Gastrocnemius medialis (tissue), 4 donors: ENCODE measurements at places on chromosomes 5 and 9.

DNA sequence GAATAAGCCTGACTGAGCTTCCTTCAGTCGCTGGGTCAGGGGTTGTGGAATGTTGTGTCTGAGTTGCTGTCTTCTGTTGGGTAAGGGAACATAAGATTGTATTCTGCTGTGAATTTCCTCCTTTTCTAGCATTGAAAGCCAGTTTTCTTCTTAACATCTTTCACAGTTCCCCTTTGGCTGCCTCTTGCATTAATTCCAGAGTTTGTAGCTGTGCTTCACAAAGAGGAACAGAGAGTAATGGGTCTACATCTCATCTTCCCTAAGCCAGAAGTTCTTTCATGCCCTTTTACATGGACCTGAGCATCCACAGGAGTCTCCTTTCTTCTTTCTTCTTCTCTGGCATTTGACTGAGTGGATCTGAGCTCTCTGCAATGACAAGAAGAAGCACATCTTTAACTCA lies 686.8 kb downstream of the KCTD16 start:
- H3K36me3 ChIP-seq, result no peaks in the 10 kb centered on the region
- no peak overlapping the region for H3K4me3 ChIP-seq
- no peaks in the 10 kb centered on the region for H3K4me1 ChIP-seq
- no peak overlapping the region for H3K27ac ChIP-seq

DNA sequence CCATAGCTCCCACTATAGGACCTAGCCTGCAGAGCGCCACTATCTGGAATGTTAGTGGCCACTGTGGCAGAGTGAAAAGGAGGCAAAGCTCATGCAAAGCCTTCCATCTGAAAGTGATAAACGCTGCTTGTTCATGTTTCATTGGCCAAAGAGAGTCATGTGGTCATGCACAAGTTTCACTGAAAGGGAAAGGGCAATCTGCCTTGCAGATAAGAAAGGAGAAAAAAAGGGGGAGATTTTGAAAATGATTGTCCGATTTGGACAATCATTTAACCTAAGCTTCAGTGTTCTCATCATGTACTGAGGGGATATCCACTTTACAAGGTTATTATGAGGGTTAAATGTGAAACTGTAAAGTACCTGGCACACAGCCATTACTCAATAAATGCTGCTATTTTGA lies 9.0 kb upstream of the MOB3B start:
- no peaks in the 10 kb centered on the region for H3K36me3 ChIP-seq
- H3K4me3 ChIP-seq, result no peak overlapping the region

DNA sequence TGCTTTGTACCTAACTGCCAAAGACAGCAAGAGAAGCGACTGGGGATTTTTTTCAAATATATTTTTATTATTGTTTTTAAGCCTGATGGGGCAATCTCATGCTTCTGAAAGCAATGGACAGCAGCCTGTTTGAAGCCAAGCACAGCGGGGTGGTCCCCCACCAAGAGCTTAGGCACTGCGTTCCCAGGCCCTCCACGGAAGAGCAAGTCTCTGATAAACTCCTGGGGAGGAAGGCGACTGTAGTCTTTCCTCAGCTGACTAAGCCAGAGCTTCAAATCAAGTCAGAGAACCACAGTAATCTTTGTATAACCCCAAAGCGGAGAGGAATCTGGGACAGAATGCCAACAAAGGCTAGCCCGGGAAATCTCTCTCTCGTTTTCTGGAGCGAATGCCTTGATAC lies 54.4 kb downstream of the ARSB start:
- no peaks in the 10 kb centered on the region for H3K4me1 ChIP-seq
- H3K27me3 ChIP-seq, result no peaks in the 10 kb centered on the region
- no peak for DNase-seq

DNA sequence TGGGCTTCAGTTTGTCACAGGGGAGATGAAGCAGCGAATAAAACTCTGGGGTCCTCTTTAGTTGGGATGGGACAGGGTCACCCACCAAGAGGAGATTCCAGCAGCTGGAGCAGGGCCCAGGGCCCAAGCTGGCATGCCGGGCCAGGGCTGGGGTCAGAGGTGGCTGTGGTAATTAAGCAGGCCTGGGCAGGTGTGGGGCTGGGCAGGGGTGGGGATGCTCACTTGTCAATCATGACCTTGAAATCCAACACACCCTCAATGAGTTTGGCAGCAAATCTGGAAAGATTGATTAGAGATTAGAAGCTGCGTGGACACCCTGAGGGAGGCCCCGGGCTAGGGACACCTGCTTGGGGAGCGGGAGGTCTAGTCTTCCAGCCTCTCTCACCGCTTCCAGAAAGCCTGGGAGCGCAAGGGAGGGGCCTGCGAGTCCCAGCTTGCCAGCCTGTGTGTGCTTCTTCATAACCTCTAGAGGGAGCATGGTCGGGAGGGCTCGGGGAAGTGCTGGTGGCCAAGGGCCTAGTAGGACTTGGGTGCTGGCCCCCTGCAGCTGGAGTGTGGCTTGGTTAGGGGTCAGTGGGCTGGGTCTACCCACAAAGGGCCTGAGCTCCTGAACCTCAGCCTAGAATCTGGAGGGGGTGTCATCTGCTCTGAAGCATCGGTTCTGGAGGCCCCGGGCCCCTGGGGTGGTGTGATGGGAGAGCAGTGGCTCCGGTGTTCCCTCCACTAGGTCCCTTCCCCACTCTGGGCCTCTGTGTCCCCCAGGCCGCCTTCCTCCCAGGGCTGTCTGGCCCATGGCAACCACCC lies 7.6 kb downstream of the CRAT start:
- H3K27me3 ChIP-seq, result no peaks in the 10 kb centered on the region
- H3K27ac ChIP-seq, result peak overlapping the region; percentile 92
- DNase-seq, result peak; percentile 80
- H3K36me3 ChIP-seq, result no peaks in the 10 kb centered on the region
- H3K4me1 ChIP-seq, result peaks cover 24% of the 10 kb centered on the region
- H3K4me3 ChIP-seq, result no peak overlapping the region

DNA sequence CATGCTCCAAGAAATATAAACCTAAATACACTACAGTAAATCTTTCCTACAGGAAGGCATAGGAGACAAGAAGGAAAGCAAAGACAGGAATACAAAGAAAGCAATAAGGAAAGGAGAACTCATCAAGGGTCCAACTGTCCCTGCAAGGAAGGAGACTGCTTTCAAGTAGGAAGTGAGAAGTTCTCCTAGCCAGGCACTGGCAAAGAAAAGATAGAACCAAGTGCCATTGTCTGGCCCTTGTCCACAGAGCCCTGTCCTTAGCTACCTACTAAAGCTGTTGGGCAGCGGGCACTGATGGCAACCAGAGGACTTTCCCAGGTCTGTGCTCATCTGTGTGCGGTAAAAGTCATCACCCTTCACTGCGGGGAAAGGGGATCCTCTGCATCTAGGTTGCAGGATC lies 108.2 kb downstream of the KLHL3 start:
- peaks cover 47% of the 10 kb centered on the region for H3K4me1 ChIP-seq
- no peak for DNase-seq
- no peaks in the 10 kb centered on the region for H3K36me3 ChIP-seq
- H3K27ac ChIP-seq, result peak overlapping the region; percentile 18
- H3K27me3 ChIP-seq, result no peaks in the 10 kb centered on the region
- H3K4me3 ChIP-seq, result no peak overlapping the region

GRCh38 chr9:125541840-125542243 lies 165.2 kb downstream of the MAPKAP1 start:
- H3K27me3 ChIP-seq, result no peaks in the 10 kb centered on the region
- DNase-seq, result no peak
- H3K27ac ChIP-seq, result no peak overlapping the region

DNA sequence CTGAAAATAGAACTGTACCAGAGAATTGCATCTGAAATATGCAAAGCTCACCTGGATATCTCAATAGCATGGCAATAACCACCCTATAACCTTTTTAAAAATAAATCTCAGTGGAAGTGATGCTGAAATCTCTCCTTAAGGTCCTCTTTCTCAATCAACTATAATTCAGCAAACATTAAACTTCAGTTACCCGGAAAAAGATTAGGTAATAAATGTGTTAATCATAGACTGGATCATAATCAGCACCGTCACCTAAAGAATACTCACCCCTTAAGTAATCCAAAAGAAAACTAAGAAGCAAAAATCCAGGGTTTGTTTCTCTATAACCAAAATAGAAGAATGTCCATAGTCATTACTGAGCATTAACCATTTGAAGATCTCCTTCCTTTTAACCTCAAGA lies 44.3 kb upstream of the DENND4C start:
- H3K4me1 ChIP-seq, result peaks cover 16% of the 10 kb centered on the region
- H3K27me3 ChIP-seq, result no peaks in the 10 kb centered on the region
- no peaks in the 10 kb centered on the region for H3K36me3 ChIP-seq
- no peak for DNase-seq
- no peak overlapping the region for H3K4me3 ChIP-seq

DNA sequence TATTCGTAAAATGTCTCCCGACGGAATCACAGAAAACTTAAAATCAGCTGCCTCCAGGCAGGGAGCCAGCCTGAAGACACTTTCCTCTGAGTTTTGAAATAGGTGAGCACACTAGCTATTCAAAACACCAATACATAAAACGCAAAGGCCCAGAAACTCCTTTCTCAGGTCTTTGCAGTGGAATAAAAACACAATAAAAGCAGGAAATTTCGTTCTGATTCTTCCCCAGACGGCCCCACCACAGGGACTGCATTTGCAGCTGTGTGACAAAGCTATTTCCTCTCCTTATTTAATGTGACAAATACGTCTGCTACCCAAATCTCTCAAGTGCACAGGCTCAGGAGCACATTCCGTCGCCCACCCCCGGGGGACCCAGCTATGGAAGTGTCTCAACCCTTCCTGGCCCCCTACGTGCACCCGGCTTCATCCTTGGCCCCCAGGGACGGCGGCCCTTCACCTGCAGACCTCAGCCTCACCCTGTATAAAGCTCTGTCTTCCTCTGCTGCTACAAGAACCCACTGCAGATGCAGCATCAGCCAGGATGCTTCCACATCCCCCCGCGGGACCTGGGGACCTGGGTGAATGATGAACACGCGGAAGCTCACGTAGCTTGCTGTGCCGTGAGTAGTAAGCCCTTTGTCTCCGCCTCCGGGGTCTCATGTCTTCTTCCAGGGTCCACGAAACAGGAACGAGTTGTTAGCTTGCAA lies 24.9 kb downstream of the AHRR start:
- no peak overlapping the region for H3K27ac ChIP-seq
- H3K36me3 ChIP-seq, result no peaks in the 10 kb centered on the region
- DNase-seq, result no peak
- no peak overlapping the region for H3K4me3 ChIP-seq
- H3K27me3 ChIP-seq, result peaks cover 17% of the 10 kb centered on the region

DNA sequence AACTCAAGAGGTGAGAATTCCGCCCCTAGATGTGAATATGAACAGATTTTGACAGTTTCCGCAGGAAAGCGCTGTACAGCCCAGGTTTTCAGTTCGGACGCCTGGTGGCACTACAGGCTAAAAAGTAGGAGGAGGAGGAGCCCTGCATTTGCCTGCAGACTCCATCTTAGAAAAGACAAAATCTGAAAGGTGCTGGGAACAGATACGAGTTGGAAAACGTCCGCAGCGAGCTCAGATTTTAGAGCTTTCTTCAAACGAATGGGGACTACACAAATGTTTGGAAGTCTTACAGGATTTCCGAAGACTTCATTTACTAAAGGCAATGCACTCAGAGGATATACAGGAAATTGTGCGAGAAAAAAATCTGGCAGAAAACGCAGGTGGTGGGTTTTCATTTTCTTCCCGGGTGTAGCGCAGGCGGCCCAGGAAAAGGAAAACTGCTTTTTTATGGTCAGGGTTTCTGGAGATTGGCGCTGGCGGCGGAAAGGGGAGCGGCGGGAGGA lies 9.9 kb upstream of the PCDHB2 start:
- peak overlapping the region; percentile 37 for H3K4me3 ChIP-seq
- H3K27ac ChIP-seq, result peak overlapping the region; percentile 30
- H3K27me3 ChIP-seq, result no peaks in the 10 kb centered on the region
- no peak for DNase-seq
- H3K4me1 ChIP-seq, result no peaks in the 10 kb centered on the region

GRCh38 chr9:20087481-20087880 lies 298.6 kb upstream of the SLC24A2 start:
- no peaks in the 10 kb centered on the region for H3K4me1 ChIP-seq
- DNase-seq, result no peak
- H3K27ac ChIP-seq, result no peak overlapping the region
- no peak overlapping the region for H3K4me3 ChIP-seq
- H3K27me3 ChIP-seq, result no peaks in the 10 kb centered on the region
- no peaks in the 10 kb centered on the region for H3K36me3 ChIP-seq

DNA sequence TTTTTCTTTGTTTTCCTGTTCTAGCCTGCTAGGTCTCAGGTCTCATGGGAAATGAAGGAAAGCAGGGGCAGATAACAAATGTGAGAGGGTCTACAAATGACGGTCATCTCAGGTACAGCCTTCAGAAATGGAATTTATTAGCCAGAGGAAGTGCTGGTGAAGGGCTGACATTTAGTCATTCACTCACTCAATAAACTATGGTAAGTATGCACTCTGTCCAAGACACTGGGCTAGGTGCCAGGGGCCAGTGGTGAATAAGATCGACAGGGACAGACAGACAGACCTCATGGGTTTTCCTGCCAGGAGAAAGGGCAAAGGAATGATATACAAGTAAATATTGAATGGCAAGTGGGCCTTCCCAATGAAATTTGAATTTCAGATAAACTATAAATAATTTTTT lies 6.3 kb downstream of the PDE6A start:
- no peaks in the 10 kb centered on the region for H3K36me3 ChIP-seq
- no peaks in the 10 kb centered on the region for H3K4me1 ChIP-seq
- H3K27me3 ChIP-seq, result no peaks in the 10 kb centered on the region
- no peak overlapping the region for H3K27ac ChIP-seq
- no peak overlapping the region for H3K4me3 ChIP-seq
- no peak for DNase-seq

- peak; percentile 77 for DNase-seq
- peaks cover 18% of the 10 kb centered on the region for H3K4me1 ChIP-seq
- no peak overlapping the region for H3K4me3 ChIP-seq
- H3K27ac ChIP-seq, result no peak overlapping the region
- H3K36me3 ChIP-seq, result no peaks in the 10 kb centered on the region
- H3K27me3 ChIP-seq, result no peaks in the 10 kb centered on the region
Observed at GRCh38 chr5:64331597-64332277, 166.1 kb downstream of the RNF180 start.

DNA sequence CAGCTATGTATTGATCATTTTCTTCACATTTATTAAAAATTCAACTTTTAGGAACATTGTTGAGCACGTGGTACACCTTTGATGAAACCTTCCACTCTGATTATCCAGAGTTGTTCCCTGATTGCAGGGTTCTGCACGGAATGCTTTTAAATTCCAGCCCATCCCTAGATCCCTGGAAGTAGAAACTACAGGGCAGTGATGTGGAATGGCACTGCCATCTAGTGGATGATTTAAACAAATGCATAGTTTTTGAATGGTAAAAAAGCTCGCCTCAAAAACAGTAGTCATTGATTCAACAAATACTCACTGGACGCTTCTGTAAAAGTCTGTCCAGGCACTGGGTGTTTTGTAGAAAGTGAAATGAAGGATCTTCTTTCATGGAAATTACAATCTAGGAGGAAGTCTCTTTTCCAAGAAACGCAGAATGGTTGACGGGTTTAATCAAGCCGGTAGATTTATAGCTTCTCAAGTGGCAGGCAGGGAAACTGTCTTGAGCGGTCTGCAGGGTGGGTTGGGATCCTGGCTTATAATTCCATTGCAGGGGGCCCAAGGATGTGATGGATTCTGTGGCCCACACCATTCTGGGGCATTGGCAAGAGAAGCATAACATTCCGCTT lies 118.4 kb downstream of the ARHGAP26 start:
- no peaks in the 10 kb centered on the region for H3K4me1 ChIP-seq
- DNase-seq, result no peak
- no peak overlapping the region for H3K4me3 ChIP-seq
- no peak overlapping the region for H3K27ac ChIP-seq

GRCh38 chr9:131851414-131851813 lies 111.5 kb upstream of the RAPGEF1 start:
- H3K4me3 ChIP-seq, result no peak overlapping the region
- no peaks in the 10 kb centered on the region for H3K27me3 ChIP-seq
- no peak for DNase-seq

GRCh38 chr9:8816361-8816760 lies 1016.8 kb upstream of the DMAC1 start:
- no peaks in the 10 kb centered on the region for H3K4me1 ChIP-seq
- no peak for DNase-seq
- H3K36me3 ChIP-seq, result no peaks in the 10 kb centered on the region
- H3K4me3 ChIP-seq, result no peak overlapping the region
- no peaks in the 10 kb centered on the region for H3K27me3 ChIP-seq
- H3K27ac ChIP-seq, result no peak overlapping the region
